Upper lobe of right lung (tissue), 1 donor: ENCODE measurements at places on chromosomes 1 and 21.

GRCh38 chr21:42393443-42393950 lies 2.4 kb downstream of the TMPRSS3 start:
- H3K4me3 ChIP-seq = no peak overlapping the region
- H3K27ac ChIP-seq = no peak overlapping the region
- no peaks in the 10 kb centered on the region for H3K36me3 ChIP-seq

GRCh38 chr1:236143104-236143948 lies 987 bp downstream of the GPR137B start:
- H3K27ac ChIP-seq = peak overlapping the region; percentile 58
- peak overlapping the region; percentile 71 for H3K4me3 ChIP-seq
- H3K36me3 ChIP-seq = no peaks in the 10 kb centered on the region
- no peak for DNase-seq

- H3K4me3 ChIP-seq = no peak overlapping the region
- H3K4me1 ChIP-seq = no peaks in the 10 kb centered on the region
- DNase-seq = no peak
- H3K27ac ChIP-seq = no peak overlapping the region
These were observed 6.5 kb upstream of the NEGR1 start for GRCh38 chr1:72288886-72289285.

DNA sequence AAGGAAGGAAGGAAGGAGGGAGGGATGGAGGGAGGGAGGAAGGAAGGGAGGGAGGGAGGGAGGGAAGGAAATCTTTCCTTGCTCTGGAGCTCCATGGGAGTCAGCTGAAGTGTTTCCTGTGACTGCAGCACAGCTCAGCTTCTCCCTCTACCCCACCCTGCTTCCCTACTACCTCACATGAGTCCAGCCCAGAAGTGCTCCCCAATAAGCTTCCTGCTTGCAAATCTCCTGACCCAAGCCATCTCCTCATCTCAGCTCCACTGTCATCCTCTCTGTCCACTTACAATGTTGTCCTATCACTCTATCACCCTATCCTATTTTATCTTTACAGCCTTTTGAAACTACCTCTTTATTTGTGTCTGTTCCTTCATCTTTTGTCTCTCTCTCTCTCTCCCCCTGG lies 52.9 kb upstream of the SSBP3 start:
- no peak overlapping the region for H3K4me3 ChIP-seq
- H3K36me3 ChIP-seq = no peaks in the 10 kb centered on the region
- H3K27ac ChIP-seq = no peak overlapping the region
- H3K27me3 ChIP-seq = no peaks in the 10 kb centered on the region
- H3K4me1 ChIP-seq = peaks cover 3% of the 10 kb centered on the region

DNA sequence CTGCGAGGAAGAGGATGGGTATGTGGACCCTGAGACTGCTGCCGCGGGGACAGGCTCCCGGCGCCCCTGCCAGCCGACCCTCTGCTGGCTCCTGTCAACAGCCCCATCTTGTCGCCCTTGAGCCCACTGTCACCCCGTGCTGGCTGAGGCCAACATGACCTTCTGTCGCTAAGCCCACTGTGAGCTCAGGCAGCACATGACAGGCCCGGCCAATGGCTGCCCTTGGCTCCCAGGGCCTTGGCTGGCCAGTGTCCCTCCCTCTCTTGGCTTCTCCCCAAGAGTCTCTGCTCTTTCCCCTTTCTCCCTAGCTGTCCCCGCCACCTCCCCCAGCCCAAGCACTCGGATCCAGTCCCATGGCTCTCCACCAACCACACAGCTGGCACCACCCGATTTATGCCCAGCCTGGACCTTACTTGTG lies 3.5 kb downstream of the PEX10 start:
- peaks cover 15% of the 10 kb centered on the region for H3K4me1 ChIP-seq
- no peak overlapping the region for H3K4me3 ChIP-seq
- peaks cover 45% of the 10 kb centered on the region for H3K36me3 ChIP-seq
- no peaks in the 10 kb centered on the region for H3K27me3 ChIP-seq

DNA sequence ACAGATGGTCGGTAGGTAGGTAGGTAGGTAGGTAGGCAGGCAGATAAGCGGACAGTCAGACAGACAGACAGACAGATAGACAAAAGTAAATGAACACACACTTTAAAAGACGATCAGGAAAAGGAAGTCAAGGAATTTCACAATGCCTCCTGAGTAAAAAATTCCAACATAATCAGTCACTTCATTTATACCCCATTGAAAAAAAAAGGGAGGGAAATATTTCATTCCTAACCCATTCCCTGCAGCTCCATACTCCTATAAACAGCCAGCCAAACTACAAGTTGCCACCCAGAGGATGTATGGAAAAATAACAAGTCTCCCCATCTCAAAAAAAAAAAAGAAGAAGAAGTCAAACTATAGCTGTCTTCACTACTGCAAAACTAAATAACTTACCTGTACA lies 43.4 kb downstream of the ZZZ3 start:
- peaks cover 10% of the 10 kb centered on the region for H3K36me3 ChIP-seq
- DNase-seq = no peak
- H3K27ac ChIP-seq = no peak overlapping the region
- H3K27me3 ChIP-seq = no peaks in the 10 kb centered on the region

DNA sequence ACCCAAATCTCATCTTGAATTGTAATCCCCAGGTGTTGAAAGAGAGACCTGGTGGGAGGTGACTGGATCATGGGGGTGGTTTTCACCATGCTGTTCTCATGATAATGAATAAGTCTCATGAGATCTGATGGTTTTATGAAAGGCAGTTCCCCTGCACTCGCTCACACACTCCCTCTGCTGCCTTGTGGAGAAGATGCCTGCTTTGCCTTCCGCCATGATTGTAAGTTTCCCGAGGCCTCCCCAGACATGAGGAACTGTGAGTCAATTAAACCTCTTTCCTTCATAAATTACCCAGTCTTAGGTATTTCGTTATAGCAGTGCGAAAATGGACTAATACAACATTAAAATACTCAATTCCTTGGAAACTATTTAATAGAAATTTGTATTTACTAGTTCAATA lies 99.2 kb downstream of the PROX1 start:
- H3K4me3 ChIP-seq = no peak overlapping the region
- no peaks in the 10 kb centered on the region for H3K4me1 ChIP-seq
- no peak overlapping the region for H3K27ac ChIP-seq
- no peak for DNase-seq

GRCh38 chr1:206898915-206899431 lies 1.7 kb downstream of the IL24 start:
- H3K27ac ChIP-seq = no peak overlapping the region
- DNase-seq = no peak
- peaks cover 12% of the 10 kb centered on the region for H3K4me1 ChIP-seq
- peaks cover under 1% of the 10 kb centered on the region for H3K36me3 ChIP-seq
- H3K4me3 ChIP-seq = no peak overlapping the region
- H3K27me3 ChIP-seq = no peaks in the 10 kb centered on the region

- H3K36me3 ChIP-seq = no peaks in the 10 kb centered on the region
- H3K4me3 ChIP-seq = no peak overlapping the region
- H3K4me1 ChIP-seq = peaks cover 40% of the 10 kb centered on the region
- DNase-seq = no peak
- peak overlapping the region; percentile 86 for H3K27ac ChIP-seq
- H3K27me3 ChIP-seq = no peaks in the 10 kb centered on the region
These were observed 469 bp upstream of the S100A16 start for GRCh38 chr1:153613406-153613805.

DNA sequence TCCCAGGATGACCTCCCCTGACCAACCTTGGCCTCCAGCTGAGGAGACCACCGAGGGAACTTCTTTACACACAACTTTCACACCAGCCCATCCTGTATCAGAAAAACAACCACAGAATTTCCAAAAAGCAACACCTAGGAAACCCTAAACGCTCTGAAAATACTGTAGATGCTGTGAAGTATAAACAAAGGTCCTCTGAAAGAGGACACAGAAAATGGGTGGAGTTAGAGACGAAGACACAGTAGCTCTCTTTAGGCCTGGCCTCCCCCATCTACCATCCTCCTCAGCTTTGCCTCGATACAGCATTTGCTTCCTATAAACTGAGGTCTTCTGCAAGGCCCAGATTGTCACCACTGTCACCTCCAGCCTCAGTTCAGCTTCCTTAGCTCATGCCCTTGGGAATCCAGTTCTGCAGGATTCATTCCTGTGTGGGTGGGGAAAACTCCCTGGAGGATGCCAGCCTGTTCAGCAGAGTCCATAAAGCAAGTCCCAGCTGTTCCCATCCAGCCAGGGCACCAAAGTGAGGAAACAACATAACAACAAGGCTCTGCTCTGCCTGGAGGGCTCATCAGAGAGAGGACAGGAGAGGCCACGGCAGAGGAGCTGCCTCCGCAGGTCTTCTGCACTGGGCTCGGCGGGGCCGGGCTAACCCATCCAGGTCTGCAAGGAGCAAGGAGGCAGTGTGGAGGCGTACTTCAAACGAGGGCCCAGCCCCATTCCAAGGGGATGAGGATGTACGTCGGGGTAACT lies 15.0 kb downstream of the PIK3C2B start:
- no peaks in the 10 kb centered on the region for H3K27me3 ChIP-seq
- peaks cover 73% of the 10 kb centered on the region for H3K4me1 ChIP-seq
- H3K27ac ChIP-seq = no peak overlapping the region
- no peaks in the 10 kb centered on the region for H3K36me3 ChIP-seq

- DNase-seq = no peak
- peaks cover 9% of the 10 kb centered on the region for H3K4me1 ChIP-seq
- H3K27ac ChIP-seq = no peak overlapping the region
- no peak overlapping the region for H3K4me3 ChIP-seq
These were observed 6.5 kb downstream of the PGLYRP4 start for GRCh38 chr1:153342178-153342577.

- DNase-seq = peak; percentile 46
- peak overlapping the region; percentile 6 for H3K27ac ChIP-seq
- H3K36me3 ChIP-seq = no peaks in the 10 kb centered on the region
- H3K27me3 ChIP-seq = no peaks in the 10 kb centered on the region
- peaks cover 20% of the 10 kb centered on the region for H3K4me1 ChIP-seq
- H3K4me3 ChIP-seq = no peak overlapping the region
These were observed 19.6 kb upstream of the SLC26A9 start for GRCh38 chr1:205962821-205963221.

GRCh38 chr1:230794431-230794830 lies 47.2 kb downstream of the CAPN9 start:
- no peak overlapping the region for H3K27ac ChIP-seq
- no peaks in the 10 kb centered on the region for H3K27me3 ChIP-seq
- no peaks in the 10 kb centered on the region for H3K36me3 ChIP-seq
- no peak overlapping the region for H3K4me3 ChIP-seq

DNA sequence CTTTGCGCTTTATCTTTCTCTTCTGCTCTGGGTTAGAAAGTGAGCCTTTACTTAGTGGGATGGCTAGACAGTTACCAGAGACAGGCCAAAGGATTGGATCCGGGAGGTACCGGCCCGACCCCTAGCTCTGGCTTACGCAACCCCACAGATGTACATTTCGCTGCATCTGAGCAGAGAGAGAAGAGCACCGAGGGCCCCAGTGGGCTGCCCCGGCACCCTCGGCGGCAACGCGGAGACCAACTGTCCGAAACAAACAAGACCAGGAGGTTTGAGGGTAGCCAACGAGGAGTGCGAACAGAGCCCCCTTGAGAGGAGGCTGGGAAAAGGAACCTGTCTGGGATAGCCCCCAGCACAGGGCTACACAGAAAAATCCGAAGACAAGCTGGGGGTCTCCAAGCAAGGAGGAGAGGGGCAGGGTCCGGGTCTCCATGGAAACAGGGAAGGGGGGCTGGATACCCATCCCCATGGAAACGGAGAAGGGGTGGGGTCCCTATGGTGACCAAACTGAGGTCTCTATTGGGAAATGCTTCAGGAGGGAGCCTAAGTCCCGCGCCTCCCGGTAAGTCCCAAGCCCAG lies 373 bp downstream of the MTF1 start:
- H3K4me1 ChIP-seq = peaks cover 43% of the 10 kb centered on the region
- peaks cover 56% of the 10 kb centered on the region for H3K36me3 ChIP-seq
- peak overlapping the region; percentile 95 for H3K27ac ChIP-seq
- no peaks in the 10 kb centered on the region for H3K27me3 ChIP-seq
- DNase-seq = no peak

DNA sequence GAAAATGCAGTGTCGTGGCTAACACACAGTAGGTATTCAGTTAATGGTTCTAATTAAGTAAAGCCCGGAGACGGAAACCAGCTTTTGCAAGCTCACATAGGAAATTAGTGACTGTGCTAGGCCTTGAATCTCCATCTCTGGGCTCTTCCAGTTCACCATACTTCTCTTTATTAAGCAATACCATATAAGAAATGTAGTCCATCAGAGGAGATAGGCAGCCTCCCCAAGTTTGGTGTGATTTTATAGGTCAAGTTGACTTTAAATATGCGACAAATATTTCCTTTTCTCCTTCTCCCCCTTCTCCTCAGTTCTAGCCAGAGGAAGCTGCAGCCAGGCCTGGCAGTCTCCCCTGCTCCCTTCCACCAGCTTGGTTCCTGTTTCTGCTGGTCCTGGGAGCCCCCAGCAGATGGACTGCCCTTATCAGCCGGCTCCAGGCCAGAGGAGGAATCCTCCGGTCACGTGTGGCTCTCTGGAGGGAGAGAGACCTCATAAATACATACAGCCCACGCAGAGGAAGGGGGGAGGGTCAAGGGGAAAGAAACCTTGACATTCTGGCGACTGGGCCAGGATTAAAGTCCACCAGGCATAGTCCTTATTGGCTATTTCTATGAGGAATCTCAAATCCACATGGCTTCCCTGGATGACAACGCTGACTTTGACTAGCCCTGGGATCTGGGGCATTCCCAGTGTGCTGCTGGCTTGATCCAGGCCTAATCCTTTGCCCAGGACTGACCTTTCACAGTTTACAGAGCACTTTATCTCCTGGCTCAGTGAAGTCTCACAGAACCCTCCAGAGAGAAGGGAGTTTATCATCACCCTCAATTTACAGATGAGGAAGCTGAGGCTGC lies 115.1 kb upstream of the JUN start:
- no peaks in the 10 kb centered on the region for H3K36me3 ChIP-seq
- no peaks in the 10 kb centered on the region for H3K27me3 ChIP-seq
- peak overlapping the region; percentile 49 for H3K27ac ChIP-seq
- H3K4me3 ChIP-seq = no peak overlapping the region
- peaks cover 74% of the 10 kb centered on the region for H3K4me1 ChIP-seq

GRCh38 chr1:29505532-29506220 lies 269.4 kb downstream of the PTPRU start:
- DNase-seq = no peak
- no peak overlapping the region for H3K4me3 ChIP-seq
- H3K27me3 ChIP-seq = peaks cover 7% of the 10 kb centered on the region
- H3K36me3 ChIP-seq = no peaks in the 10 kb centered on the region

DNA sequence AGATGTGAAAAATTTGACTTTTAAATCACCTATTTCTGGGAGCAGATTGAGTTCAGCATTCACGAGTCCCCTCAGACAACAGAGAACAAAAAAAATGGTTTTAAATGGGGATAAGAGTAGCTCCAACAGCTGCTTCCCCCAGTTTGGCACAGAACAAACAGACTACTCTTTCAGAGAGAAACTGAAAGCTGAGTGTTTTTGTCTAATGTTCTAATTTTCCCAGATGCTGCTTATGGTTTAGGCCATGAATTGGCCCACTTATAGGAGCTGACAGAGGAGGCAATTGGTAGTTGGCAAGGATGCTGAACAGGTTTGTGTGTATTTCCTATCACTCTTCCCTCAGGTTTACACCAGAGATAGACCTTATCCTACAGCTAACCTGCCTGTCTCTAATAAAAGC lies 1637.4 kb upstream of the PRMT6 start:
- H3K27ac ChIP-seq = no peak overlapping the region
- no peak for DNase-seq
- H3K4me1 ChIP-seq = no peaks in the 10 kb centered on the region
- H3K36me3 ChIP-seq = no peaks in the 10 kb centered on the region
- H3K4me3 ChIP-seq = no peak overlapping the region
- no peaks in the 10 kb centered on the region for H3K27me3 ChIP-seq
